ENCODE measurements at places on chromosomes 5 and 9.

DNA sequence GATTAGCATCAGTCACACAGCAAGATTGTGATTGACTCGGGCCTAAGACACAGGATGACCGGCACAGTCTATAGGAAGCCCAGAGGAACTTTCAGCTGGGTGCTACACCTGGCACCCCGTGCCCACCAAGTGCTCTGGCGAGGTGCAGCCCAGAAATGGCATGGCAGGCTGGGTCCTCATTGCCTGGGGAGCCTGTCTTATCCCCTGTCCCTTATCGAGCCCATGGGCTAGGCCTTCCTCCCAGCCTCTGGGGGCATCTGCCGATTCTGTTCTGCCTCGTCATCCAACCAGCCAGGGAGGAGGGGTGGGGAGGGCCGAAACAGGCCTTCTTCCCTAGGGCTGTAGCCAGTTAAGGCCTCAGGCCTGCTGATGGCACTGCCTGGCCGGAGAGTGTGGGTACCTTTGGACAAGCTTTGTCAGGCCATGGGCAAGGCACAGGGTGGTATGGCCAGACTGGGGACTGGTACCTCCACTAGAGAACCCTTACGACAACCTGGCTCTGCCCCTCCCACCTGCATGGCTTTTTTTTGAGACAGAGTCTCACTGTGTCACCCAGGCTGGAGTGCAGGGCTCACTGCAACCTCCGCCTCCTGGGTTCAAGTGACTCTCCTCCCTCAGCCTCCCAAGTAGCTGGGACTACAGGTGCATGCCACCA, 1.6 kb downstream of the GRK6 start:
- no peak for DNase-seq

DNA sequence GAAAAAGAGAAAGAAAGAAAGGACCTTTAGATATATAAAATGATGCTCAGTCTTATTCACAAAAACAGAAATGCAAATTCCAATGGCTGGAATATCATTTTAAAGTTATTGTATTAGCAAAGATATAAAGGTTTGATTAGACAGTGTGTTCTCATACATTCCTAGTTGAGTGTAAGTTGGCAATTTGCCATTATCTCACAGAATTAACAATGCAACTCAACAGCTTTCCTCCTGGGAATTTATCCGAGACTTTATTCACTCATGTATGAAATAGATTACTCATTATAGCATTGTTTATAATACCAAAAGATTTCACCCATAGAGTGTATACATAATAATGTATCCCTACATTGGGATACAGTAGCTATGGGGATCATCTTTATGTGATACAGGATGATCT, 27.1 kb upstream of the MLLT3 start:
- no peak for DNase-seq

DNA sequence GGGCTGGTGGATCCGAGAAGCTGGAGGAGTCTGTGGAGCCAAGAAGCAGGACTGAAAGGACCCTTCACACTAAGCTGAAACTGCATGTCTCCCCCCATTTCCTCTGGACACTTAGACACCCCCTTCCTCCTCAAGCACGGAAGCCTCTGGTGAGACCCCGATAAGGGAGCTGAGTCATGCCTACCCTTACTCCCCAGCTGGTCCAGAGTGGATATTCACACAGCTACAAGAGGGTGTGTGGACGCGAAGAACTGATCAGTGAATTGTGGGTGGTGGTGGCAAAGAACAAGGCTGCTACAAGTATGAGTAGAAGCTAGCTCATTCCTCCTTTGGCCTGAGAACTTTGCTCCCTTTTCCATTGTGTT, 4.3 kb downstream of the TLN1 start:
- no peak for DNase-seq

GRCh38 chr9:16449076-16449730, 421.3 kb downstream of the BNC2 start:
- no peak for DNase-seq

- DNase-seq: no peak
These were observed 57.4 kb downstream of the SFXN1 start for GRCh38 chr5:175535796-175536195.

DNA sequence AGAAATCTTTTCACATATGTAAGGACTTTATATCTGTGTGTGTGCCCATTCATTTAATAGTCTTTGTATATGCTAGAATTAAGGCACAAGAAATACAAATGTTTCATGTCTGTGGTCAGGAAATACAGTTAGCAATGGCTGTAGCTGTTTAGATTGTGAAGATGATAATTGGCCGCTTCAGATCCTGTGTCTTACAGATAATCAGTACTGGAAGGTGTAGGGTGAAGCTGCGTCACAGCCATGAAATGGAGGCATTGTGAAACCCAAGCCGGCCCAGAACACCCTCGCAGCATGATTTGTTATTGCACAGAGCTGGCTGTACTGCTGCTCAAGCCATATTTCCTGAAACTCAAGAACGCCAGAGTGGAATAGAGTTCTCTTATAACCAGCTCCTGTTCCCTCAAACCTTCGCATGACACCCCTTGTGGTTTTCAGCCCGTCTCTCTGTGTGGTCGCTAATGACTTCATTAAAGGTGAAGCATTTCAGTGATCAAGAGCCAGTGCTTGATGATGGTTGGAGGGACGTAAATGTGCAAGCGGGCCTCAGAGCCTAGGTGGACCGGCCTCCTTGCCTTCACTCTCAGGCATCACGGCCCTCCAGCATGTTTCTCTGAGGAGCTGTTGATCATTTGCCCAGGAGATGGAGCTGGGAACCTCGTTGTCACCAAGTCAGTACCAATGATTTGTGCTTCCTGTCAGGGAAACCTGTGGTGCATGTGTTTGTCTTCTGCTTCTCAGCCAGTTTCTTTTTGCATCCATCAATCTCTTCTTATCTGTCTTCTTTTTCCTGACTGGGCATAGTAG, 80.1 kb downstream of the F2RL2 start:
- DNase-seq: peak; percentile 23

- DNase-seq: no peak
These were observed 272.4 kb downstream of the ADAMTS6 start for GRCh38 chr5:65209341-65209740.

DNA sequence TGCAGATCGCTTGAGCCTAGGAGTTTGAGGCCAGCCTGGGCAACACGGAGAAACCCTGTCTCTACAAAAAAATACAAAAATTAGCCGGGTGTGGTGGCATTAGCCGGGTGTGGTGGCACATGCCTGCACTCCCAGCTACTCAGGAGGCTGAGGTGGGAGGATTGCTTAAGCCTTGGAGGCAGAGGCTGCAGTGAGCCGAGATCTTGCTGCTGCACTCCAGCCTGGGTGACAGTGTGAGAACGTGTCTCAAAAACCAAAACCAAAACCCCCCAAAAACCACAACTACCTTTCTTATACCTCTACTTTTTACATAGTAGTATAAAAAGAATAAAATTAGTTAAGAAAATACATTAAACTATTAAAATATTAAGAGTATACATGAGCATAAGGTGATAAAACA, 121.2 kb downstream of the RAPGEF6 start:
- no peak for DNase-seq

DNA sequence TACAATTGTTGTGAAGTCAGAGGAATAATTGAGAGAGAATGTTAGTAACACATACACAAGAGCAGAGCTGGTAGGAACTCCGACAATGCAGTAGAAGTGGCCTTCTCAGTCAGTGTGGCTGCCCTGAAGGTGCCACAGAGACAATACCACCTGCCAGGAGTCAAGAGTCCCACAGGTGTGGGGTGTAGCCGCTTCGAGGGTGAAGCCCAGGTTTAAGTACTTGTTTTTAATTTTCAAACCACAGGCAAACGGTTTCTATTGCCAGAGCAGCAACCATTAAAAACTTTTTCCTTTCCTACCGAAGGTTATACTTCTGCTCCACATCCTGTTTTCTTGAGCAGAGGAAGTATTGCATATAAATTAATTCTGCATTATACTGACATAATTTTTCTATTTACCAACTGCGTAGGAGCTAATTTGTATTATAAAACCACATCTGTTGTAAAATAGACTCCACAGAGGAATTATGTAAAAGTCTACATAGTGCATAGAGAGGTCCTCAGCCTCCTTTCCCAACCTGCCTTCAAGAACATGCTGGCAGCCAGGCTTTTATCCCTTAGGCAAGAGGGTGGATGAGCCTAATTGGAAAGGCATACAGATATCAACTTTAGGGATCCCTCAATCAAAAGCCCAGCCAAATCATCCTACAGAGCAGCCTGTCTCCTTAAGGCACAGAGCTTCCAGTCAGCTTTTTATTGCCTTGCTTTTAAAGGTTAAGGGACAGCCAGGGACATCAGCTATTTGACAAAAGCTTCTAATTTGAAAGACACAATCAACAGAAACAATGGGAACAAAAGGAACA, 12.9 kb upstream of the ACTBL2 start:
- DNase-seq: no peak

DNA sequence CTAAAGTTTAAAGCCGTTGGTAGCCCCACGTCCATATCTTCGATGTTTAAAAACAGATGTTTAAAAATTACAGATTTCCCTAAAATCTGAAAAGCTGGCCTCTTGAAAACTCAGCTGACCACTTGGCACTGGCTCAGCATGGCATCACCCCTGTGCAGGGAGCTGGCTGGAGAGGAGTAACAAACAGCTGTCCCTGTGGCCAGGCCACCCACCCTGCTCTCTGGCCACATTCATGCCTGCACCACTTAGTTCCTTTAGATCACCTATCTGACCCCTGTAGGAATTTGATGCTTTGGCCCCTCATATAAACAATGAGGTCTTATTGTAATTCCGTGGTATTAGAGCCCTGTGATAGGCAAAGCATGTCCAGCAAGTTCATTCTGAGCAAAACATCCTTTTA, 107.5 kb downstream of the FRMD3 start:
- DNase-seq: no peak

GRCh38 chr5:40277161-40277906, 402.4 kb upstream of the PTGER4 start:
- no peak for DNase-seq

- no peak for DNase-seq
These were observed 42.6 kb downstream of the ARHGEF28 start for GRCh38 chr5:73668486-73669111.

- no peak for DNase-seq
These were observed 4.8 kb upstream of the HAND1 start for GRCh38 chr5:154482528-154483449.

DNA sequence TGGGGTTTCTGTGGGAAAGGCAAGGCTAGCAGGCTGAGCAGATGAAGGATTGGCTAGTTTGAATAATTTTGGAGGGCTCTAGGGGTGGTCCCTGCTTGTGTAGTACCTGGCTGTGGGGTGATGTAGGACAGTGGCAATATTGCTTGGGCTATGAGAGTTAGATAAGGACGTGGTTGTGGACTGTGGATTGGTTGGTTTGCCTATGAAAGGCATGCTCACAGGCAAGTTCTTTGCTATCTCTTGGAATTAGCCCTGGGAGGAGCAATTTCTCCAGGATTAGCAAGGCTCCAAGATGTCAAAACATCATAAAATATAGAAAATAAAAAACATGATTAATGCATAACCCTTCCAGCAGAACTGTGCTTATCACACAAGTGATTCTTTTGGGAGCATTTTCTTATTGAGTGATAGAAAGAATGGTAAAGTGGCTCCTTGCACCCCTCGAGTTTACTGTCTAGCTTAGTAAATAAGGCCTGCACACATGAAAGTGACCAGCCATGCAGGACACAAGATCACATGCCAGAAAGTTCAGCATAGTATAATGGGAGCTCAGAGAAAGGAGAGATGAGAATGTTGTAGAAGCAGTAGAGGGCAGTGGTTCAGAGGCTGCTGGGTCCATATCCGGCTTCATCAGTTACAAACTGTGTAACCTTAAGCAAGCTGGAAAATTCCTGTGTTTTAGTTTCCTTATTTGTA, 13.8 kb downstream of the AOPEP start:
- DNase-seq: no peak

- DNase-seq: no peak
These were observed 28.2 kb downstream of the CNOT6 start for GRCh38 chr5:180522330-180522729.

DNA sequence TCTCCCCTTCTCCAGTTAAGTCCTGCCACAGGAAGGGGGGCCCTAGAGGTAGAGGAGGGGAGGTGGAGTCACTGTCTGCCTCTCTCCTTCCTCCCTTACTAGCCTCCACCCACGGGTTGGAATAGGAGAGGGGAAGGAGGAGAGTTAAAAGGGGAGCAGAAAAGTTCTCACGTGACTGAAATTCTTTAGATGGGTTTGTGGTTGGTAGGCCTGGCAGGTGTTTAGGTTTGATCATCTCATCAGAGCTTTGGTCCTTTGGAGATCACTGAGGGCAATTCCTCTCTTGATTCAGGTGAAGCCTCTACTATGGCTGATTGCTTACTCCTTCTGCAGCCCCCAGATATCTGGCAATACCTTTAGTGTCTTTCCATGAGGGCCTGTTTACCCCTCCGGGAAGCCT, 24.9 kb upstream of the C5orf63 start:
- no peak for DNase-seq

DNA sequence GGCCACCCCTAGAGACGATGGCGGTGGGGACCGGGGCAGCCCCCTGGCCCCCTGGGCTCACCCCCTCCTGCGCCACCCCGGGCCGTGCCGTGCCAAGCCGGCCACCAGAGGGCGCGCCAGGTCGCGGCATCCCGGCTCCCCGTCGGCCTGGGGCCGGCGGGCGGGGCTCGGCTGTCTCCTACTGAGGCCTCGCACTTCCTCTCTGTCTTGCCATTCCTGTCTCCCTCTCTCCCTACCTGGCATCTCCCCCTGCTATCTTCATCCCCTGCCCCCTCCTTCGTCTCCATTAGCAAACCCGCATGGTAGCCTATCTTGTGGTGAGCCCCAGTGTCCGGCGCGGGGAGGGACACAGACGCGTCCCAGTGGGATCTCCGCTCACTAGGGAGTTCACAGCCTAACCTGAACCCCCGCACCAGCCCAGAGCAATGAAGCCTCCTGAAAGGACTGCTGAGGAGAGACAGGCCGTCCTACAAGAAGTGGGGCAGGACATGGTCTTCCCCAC, 29.8 kb upstream of the FABP6 start:
- peak; percentile 39 for DNase-seq

GRCh38 chr5:98816582-98817222, 43.2 kb downstream of the RGMB start:
- no peak for DNase-seq

DNA sequence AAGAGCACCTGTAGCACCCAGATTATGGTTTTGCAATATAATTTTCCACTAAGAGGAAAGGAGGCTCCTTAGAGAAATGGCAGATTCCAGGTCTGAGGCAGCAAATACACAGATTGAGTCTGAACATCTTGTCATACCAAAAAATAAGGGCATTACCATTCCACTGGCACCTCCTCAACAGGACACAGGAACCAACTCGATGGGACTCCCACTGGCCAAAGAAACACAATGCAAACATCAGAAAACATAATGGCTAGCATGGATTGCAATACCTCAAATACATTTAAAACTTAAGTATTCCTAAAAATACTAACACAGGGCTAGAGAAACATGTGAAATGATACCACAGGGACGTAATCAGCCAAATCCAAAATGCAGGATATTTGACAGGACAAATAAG, 12.4 kb upstream of the RANBP17 start:
- DNase-seq: no peak

- DNase-seq: no peak
These were observed 5.0 kb upstream of the PPP2R2B start for GRCh38 chr5:146883511-146883910.

- DNase-seq: no peak
These were observed 289.9 kb downstream of the FAM170A start for GRCh38 chr5:119919279-119919678.

- no peak for DNase-seq
These were observed 10.7 kb upstream of the PRXL2C start for GRCh38 chr9:96665789-96666188.
